ENCODE measurements at places on chromosomes 4 and X.

GRCh38 chr4:122838034-122838433 lies 11.4 kb downstream of the FGF2 start:
- no peak for DNase-seq

DNA sequence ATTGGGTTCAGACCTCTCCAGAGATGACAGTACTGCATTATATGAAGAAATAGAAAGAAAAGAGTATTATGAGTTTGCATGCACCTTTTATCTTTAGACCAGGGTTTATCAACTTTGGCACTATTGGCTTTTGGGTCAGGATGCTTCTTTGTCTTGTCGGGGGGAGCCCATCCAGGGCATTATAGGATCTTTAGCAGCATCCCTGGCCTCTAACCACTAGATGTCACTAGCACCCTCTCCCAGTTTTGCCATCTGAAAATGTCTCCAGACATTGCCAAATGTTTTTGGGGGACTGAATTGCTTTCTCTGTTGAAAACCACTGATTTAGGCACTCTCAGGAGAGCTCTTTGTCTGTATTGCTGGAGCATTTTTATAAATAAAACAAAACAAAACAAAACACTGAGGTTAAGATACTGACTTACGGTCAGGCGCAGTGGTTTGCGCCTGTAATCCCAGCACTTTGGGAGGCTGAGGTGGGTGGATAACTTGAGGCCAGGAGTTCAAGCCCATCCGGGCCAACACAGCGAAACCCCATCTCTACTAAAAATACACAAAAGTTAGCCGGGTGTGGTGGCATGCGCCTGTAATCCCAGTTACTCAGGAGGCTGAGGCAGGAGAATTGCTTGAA lies 23.6 kb downstream of the CA5B start:
- no peak for DNase-seq

DNA sequence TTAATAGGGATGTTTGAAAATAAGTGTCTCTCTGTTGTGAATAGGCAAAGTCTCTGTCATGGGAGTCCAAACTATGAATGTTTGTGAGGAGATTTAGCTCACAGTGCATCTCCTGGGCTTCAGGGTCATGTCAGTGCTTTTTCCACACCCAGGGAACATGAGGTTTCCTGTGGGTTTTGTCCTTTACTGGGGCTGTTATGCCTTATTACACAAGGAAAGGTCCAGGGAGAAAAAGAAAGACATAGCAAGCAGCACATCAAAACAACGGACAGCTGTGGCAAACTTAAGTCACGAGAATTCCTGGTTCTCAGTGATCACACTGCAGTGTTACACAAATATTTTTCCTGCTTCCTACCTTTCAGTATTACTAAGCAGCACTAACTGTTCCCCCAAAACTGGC lies 99.4 kb downstream of the MBNL3 start:
- no peak for DNase-seq

- DNase-seq, result no peak
These were observed 325.3 kb upstream of the RASGEF1B start for GRCh38 chr4:81796790-81797528.

GRCh38 chr4:80249144-80249543 lies 17.3 kb upstream of the FGF5 start:
- DNase-seq, result no peak

DNA sequence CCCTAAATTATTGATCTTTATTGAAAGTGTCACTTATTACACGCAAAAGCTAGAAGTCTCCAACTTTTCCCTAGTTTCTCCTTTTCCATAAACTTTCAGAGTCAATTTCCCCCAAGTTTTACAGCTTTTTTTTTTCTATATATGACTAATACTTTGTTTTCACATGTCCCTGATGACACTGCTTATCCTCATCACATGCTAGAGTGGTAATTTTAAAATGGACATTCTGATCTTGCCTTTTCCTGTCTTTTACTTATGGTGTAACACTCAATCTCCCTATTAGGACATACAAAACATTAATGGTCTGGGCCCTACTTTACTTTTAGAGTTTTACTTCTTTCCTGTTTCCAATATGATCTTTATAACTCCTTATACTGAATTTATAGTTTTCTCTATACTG lies 112.6 kb downstream of the ANK2 start:
- no peak for DNase-seq

DNA sequence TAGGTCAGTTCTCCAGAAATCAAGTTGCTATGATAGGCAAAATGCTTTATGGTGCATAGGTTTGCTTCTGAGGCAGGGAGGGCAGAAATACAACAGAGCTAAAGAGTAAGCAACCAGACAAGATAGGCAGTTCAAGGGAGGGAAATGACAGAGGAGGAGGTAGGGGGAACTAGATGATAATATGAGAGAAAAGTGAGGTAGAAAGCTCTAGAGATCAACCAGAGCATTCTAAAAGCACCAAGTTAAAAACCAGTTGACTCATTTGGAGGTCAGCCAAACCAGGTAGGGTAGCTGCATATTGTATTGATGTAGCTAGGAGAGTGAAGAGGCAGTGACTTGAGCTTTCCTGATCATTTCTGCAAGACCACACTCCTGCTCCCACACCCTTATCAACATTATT lies 49.0 kb upstream of the SLC16A2 start:
- no peak for DNase-seq

DNA sequence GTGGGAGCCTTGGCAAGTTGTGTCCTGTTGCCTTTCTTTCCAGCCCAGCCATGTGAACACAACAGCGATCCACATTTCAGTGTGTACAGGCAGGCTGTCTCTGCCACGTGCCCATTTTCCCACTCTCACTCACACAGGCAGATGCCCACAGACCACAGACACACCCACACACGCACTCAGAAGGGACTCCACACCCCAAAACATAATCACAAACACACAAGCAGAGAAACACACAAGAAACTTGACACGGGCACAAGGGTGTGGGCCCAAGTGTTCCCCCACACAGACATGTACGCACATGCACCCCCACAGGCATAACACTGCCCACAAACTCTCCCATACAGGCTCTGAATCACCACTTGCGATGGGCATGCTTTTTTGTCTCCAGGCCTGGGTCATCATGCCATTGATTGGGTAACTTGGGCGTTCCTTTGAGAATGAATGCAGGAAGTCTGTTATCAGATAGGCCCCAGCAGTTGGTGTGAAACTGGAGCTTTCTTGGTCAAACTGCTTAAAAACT lies 84.3 kb downstream of the NBDY start:
- DNase-seq, result no peak

- no peak for DNase-seq
These were observed 1649.8 kb upstream of the PCDH10 start for GRCh38 chr4:131499141-131499873.

DNA sequence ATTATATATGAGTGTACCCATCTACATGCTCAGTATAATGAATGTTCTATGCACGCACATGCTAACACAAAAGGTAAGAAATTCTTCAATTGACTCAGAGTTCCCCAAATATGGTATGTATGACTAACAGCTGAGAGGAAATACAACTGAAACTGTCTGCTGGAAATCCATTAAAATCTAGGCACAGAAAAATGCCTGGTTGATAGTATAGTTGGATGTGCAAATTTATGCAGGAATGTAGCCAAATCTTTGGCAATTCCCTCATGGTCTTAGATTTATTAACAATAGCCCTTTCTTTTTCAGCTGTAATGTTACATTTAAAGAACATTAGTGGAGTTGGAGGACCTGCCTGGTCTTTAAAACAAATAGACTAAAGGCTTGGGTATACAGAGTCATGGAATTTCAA lies 5.5 kb downstream of the CAMK2D start:
- DNase-seq, result no peak

GRCh38 chr4:42715807-42716482 lies 59.0 kb upstream of the ATP8A1 start:
- no peak for DNase-seq

DNA sequence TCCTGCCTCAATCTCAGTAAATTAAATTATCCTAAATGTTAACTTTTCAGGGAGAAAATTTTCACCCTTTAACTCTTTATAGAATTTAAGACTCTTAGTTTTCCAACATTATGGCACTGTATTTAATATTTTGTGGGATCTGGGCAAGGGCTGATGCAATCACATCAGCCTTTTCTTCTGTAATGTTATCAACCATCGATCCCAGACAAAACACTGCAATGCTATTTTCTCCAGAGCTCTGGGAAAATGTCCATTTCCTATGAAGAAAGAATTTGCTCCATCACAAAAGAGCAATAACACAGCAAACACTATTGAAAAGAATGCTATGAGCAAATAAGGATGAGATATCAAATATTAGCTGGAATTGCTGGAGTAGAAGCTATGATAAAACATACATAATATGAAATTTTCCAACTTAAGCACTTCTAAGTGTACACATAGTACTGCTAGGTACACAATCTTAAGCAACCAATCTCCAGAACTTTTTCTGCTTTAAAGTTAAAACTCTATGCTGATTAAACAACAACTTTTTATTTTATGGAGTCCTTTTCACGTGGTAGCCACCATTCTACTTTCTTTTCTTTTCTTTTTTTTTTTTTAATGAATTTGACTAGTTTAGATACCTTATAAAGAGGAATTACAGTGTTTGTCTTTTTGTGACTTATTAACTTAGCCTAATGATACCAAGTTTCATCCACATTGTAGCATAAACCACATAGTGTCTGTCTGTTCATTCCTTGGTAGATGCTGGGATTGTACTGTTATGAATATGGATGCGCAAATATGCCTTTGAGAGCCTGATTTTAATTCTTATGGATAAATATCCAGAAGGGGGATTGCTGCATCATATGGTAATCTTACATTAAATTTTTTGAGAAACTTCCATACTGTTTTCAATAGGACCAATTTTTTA lies 43.6 kb downstream of the UGT2A3 start:
- DNase-seq, result no peak

GRCh38 chrX:87732133-87732532 lies 214.5 kb downstream of the KLHL4 start:
- DNase-seq, result no peak

DNA sequence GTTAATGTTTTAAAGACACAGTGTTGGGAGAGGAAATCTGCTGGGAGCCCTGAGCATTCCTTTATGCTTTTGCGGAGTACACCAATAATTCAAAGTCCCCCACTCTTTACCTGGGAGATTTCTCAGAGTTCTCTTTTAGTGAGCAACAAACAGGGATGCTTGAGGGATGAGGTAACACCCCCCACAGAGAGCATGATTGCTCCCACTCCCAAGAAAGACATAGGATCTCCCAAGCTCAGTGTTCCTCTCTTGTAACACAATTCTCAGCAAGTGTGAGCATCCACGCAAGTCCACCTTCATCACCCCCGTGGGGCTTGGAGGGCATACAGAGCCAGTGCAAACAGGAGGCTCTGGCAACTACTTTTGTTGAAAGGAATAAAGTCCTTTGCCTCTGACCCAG lies 36.1 kb downstream of the GSPT2 start:
- DNase-seq, result no peak

DNA sequence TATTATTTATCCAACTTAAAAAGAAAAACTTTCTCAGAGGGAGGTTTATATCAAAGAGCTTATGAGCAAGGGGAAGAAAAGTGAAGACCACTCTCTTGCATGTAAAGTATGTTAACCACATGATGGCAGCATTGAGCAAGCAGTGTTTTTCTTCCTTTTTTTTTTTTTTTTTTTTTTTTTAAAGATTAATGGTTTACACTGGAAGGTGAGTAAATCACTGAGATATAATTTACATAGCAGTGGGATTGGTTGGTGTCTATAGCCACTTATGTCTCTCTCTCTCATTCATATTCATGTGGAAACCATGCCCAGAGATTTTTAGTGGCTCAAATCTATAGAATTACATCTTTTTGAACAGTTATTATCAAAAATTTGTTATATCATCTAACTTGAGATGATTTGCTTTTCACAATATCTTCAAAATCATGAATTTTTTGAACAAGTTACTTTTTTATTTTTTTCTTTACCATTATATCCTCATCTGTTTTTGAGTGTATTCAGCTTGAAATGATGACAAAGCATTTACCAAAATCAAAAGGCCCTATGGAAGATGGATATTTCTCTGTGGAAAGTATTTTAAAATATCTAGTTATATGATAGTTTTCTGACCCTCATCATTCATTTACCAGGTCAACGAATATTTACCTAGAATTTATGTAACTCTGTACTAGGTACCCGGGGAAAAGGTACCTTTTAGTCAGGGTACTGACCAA lies 31.6 kb downstream of the MTHFD2L start:
- DNase-seq, result no peak

DNA sequence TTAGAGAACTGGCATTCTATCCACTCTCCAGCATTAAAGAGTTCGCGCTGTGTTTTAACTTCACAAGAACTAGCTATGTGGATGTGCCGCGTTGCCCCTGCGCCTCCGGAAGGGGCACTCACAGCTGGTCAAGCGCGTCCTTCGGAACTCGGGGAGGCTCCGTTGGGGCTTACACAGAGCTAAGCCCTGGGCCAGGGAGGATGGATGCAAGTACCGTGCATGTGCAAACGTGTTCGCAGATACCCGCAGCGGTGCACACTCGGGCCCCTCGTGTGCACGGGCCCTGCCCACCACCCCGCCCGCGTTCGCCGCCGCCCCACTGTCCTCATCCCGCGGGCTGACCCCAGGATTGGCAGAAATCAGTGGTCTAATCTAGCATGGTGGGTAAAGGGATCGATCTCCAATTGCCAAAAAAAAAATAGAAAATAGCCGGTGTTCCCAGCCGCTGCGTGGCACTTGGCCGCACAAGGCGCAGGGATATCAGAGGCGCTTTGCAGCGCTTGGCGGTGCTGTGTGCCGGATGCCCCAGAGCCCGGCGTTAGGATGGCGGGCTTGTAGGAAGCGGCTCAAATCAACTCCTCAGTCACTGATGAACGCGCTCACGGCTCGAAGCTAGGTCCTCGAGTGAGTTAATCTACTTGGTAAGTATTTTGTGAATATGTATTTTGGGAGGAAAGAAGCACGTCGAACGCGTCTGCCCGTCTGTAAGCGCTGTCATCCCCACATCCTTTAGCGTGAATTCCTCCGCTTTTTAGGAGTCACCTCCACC lies 989 bp upstream of the PCDH10 start:
- no peak for DNase-seq

- no peak for DNase-seq
These were observed 1.6 kb upstream of the ANTXR2 start for GRCh38 chr4:80074651-80075050.

Measured in activated CD8-positive, alpha-beta memory T cell treated with anti-CD3 and anti-CD28 coated beads for 48 hours (primary cell).